ENCODE measurements at places on chromosomes 5 and 9.

- no peak for DNase-seq
These were observed 33.1 kb downstream of the ATP6V0E1 start for GRCh38 chr5:173016598-173017046.

DNA sequence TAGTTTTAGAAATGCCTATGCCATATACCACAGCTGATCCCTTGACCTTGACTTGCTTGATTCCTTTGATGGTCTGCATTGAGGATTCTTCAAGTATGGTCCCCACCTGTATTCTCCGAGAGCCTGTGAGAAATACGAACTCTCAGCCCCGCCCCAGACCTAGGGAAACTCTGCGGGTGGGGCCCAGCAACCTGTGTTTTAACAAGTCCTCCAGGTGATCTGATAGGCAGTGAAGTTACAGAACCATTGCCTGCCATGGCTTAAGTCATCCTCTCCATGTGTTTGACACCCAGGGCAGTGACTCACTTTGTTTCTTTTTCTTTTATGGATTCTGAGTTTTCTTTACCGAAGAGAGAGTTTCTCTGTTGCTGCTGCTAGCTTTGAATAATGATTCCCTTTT is 18.5 kb downstream of the FRMPD1 start:
- no peak for DNase-seq

GRCh38 chr9:109904666-109905065 is 124.7 kb downstream of the PALM2AKAP2 start:
- no peak for DNase-seq

GRCh38 chr5:146466521-146467349 is 19.6 kb downstream of the TCERG1 start:
- no peak for DNase-seq

DNA sequence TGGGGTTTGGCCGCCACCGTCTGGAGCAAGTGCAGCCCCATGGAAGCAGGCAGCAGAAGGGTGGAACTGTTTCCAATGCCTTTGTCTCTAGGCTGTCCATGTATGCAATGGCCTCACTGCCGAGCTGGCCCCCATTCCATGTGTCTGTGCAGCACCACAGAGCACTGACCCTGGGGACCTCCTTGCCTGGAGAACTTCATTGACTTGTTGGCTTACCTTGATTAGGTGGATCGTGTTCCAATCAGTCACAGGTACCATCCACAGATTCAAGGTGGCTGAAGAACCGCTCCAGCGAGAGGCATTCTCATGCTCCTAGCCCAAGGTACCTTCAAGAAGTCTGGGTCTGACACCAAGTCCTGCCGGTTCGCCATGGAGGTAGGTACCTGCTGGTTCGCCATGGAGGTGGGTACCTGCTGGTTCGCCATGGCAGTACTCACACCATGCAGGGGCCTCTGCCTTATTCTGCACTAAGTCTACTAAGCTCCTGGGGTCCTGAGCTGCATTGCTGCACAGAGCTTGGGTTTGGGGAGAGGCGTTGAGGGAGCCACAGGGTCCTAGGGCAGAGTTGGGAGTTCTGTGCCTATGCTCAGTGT is 358.3 kb upstream of the IRX1 start:
- no peak for DNase-seq

DNA sequence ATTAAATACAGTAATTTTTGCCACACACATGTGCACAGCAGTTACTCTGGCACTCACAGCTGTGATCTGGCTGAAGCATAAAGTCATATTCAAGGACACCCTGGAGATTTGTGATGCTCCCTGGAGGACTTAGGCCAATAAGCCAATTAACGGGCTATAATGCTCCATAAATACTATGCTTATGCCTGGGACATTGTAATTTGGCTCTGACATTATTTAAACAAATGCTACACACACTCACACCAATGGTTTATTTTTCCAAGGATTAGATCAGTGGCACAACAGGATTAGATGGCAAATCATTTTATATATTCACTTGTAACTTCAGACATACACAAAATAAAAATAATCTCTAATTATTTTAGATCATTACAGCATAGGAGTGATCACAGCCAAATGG is 111.2 kb downstream of the LMNB1 start:
- DNase-seq: no peak

DNA sequence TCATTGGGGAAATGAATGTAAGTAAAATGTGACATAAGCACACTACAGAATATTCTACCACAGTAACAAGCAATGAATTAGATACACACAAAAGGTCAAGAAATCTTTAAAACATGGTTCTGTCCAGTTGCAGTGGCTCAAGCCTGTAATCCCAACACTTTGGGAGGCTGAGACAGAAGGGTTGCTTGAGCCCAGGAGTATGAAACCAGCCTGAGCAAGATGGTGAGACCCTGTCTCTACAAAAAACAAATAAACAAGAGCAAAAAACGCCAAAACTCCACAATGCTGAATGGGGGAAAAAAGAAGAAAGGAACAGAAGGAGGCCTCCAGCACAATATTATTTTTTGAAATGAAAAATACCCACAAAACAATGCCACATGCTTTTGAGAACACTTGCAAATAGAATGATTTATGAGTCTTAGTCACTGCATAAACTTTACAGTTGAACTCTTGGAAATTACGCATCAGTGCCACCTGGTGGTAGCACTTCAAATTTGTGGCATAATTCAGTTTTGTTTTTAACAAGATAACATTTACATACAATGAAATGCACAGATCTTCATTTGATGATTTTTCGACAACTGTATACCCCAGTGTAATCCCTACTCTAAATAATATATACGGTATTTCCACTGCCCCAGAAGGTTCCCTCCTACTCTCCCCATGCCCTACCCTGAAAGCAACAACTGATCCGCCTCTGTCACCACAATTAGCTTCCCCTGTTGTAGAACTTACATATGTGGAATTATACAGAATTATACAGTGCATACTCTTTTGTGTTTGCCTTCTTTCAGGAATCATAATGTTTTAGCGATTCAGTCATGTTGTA is 14.4 kb upstream of the SPINK4 start:
- peak; percentile 67 for DNase-seq

- no peak for DNase-seq
These were observed 45.1 kb downstream of the GARNL3 start for GRCh38 chr9:127309715-127310114.

DNA sequence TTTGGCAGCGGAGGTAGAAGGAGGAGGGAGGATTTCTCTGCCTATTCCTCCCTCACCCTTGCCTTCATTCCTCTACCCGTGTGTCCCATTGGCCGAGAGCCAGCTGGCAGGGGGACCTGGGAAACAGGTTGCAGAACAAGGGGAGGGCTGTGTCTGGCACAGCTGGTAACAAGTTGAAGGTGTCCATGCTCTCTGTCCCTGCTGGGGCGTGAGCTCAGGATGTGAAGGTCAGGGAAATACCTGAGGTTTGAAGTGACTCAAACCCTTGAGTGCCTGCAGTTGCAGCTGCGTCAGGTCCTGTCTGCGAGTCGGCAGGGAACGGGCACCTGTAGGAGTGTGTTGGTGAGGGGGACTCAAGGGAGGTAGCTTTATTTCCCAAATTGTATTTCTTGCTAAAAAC is 16.2 kb downstream of the MIGA2 start:
- no peak for DNase-seq

GRCh38 chr9:94720846-94721549 is 5.5 kb upstream of the AOPEP start:
- no peak for DNase-seq

DNA sequence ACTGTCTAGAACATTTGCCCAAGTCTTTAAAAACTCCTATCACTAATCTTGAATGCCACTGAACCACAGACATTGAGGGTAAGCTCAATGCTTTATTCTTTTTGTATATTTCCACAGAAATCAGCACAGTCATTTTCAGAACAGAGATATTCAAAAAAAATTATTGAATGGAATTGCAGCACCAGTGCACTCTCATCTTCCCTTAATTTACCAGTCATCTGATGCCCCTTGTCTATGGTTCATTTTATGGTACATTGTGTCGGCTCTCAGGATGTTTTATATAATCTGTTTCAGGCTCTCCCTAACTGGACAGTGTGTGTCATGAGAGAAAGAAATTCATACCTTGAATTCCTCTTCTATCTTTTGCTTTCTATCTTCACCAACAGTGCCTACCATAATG is 158.4 kb upstream of the NR4A3 start:
- DNase-seq: no peak

- no peak for DNase-seq
These were observed 212.4 kb downstream of the GNA14 start for GRCh38 chr9:77435688-77436087.

- no peak for DNase-seq
These were observed 3.4 kb downstream of the MGAT1 start for GRCh38 chr5:180799194-180799593.

- DNase-seq: no peak
These were observed 1.8 kb downstream of the ARRDC3 start for GRCh38 chr5:91381239-91381773.

GRCh38 chr9:130741831-130742449 is 48.4 kb downstream of the EXOSC2 start:
- no peak for DNase-seq

DNA sequence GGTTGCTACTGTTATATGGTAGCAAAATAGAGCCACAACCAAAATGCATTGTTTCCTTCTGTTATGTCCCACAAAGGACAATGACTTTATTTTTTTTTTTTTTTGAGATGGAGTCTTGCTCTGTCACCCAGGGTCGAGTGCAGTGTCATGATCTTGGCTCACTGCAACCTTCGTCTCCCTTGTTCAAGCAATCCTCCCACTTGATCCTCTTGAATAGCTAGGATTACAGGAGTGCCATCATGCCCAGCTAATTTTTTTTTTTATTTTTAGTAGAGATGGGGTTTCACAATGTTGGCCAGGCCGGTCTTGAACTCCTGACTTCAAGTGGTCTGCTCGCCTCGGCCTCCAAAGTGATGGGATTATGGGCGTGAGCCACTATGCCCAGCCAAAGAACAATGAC is 527.7 kb upstream of the SGCD start:
- no peak for DNase-seq

All from activated T-cell treated with anti-CD3 and anti-CD28 coated beads for 24 hours (primary cell).